Nasal cavity respiratory epithelium epithelial cell of viscerocranial mucosa (primary cell): ENCODE measurements at places on chromosomes 5 and 9. TPM values are rescaled to one million over a fixed set of nuclear protein-coding genes. Genes with fewer than 3 reads are reported as not detected.

Gene SEMA5A
- 1.8 and 3.4 TPM in 2 replicates for total RNA-seq

Gene PCDHGB1
- 0.34 and 1.6 TPM in 2 replicates for total RNA-seq

Gene ARHGAP26
- total RNA-seq = 16.1 and 30.2 TPM in 2 replicates

Gene GHR
- 2.1 and 4.6 TPM in 2 replicates for total RNA-seq

Gene SLC4A9
- 0.07 and 0.34 TPM in 2 replicates for total RNA-seq

Gene PCDHGB2
- under 0.01 and 1.7 TPM in 2 replicates for total RNA-seq
